ENCODE measurements at places on chromosomes 5 and 9. TPM values are rescaled to one million over a fixed set of nuclear protein-coding genes. Genes with fewer than 3 reads are reported as not detected.

PKD2L2 gene
- not detected for total RNA-seq

PSMB7 gene
- total RNA-seq: 367 TPM

PCDHB7 gene
- total RNA-seq: 6.7 TPM

SMIM15 gene
- 75.4 TPM for total RNA-seq

LTC4S gene
- not detected for total RNA-seq

ANKRD18B gene
- total RNA-seq: 7.8 TPM

ECPAS gene
- 158 TPM for total RNA-seq

C1QTNF2 gene
- total RNA-seq: 0.08 TPM

TAF11L12 gene
- not detected for total RNA-seq

CYLC2 gene
- total RNA-seq: not detected

NUTM2G gene
- total RNA-seq: not detected

TAF11L2 gene
- total RNA-seq: not detected

MPDZ gene
- 27.2 TPM for total RNA-seq

CTXN3 gene
- not detected for total RNA-seq

LRRC26 gene
- total RNA-seq: not detected

ADAMTS13 gene
- total RNA-seq: 3.9 TPM

ARHGEF28 gene
- 24.4 TPM for total RNA-seq

MCCC2 gene
- 62.6 TPM for total RNA-seq

C9orf152 gene
- not detected for total RNA-seq

TPPP gene
- 0.30 TPM for total RNA-seq

NEUROG1 gene
- total RNA-seq: not detected

SHOC1 gene
- total RNA-seq: 0.08 TPM

CDC20B gene
- total RNA-seq: not detected

BTNL8 gene
- total RNA-seq: 0.57 TPM

IFNA21 gene
- not detected for total RNA-seq

PRELID1 gene
- total RNA-seq: 346 TPM

SLC1A3 gene
- 23.9 TPM for total RNA-seq

PLEKHG4B gene
- total RNA-seq: 0.83 TPM

CNTFR gene
- total RNA-seq: not detected

All from A375 (cell line).